ENCODE measurements at places on chromosomes 1 and 21.

- no peak for DNase-seq
Measured at GRCh38 chr1:159121526-159121925, 45.0 kb upstream of the AIM2 start.

DNA sequence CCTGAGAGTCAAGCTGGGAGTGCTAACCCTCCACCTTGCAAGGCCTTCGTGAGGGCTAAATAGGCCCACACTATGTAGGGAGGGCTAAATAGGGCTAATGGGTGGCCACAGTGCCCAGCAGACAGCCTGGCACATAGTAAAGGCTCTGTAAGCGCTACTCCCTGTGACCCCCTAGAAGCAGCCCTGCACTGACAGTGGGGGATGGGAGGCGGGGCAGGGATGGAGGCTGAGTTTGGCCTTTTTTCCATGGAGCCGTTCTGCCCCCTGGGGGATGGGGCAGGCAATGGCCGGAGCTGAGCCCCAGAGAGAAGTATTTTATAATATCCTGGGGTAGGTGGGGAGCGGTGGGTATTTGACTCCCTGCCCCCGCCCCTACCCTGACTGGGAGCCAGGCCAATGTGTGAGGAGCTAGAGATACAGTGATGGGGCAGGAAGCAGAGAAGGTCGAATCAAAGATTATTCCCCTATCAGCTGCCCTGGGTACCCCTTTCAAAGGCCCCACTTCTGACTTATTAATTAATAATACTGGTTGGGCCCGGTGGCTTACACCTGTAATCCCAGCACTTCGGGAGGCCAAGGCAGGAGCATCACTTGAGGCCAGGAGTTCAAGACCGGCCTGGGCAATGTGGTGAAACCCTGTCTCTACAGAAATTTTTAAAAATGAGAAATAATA, 42.3 kb downstream of the LACTBL1 start:
- DNase-seq = no peak

DNA sequence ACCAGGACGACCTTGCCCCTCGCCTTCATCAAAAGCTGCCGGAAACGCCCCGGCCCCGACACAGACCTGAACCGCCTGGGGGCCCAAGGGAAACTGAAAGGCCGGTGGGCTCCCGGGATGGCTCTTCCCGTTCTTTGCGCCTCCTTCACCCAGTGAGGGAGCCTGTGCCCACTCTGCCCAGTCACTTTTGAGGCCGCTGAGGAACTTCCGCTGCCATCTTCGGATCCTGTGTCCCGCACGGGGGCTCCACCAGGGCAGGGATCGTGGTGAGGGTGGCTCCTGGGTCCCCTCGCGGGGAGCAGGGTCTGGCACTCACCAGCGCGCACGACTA, 104.0 kb downstream of the PPIAL4G start:
- DNase-seq = no peak

DNA sequence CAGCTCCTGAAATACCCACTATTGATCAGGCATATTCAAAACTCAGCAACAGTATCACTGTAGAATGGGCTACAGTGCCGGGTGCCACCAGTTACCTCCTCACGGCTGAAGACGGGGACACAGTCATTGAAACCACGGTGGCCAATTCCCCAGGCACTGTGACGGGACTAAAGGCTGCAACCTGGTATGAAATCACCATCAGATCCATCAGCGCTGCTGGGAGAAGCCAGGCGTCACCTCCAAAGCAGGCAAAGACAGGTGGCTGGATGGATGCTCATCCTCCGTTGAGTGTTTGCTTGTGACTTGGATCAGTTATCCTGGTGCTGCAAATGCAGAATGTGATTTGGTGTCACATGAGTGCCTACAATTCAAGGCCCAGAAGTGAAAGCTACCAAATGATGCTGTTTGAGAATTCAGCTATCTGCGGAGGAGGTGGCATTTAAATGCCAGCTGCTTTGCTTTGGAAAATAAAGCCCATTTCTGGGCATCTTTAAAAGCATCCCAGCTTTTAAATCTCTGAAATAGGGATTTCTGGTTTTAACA, 5.1 kb downstream of the FNDC7 start:
- no peak for DNase-seq

DNA sequence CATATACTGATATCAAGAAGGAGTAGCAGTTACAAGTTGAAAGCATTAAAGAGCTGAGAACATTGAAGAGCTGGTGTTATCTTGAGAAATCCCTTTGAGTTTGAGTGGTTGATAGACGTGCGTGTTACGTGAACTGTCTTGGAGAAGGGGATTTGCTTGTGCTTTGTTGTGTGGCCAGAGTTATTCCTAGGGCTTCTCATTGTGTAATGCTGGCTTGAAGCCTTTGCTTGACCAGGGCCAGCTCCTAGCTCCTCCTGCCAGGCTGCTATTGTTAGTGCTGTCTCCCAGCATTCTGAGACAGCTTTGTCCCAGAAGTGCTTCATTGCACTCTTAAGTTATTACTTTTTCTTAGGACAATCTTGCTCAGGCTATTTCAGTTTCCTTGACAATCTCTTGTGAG, 116.2 kb upstream of the KCNK2 start:
- DNase-seq = no peak

- no peak for DNase-seq
Measured at GRCh38 chr1:13762642-13763041, 62.7 kb downstream of the PRDM2 start.

- no peak for DNase-seq
Measured at GRCh38 chr1:217078078-217078690, 355.0 kb upstream of the ESRRG start.

DNA sequence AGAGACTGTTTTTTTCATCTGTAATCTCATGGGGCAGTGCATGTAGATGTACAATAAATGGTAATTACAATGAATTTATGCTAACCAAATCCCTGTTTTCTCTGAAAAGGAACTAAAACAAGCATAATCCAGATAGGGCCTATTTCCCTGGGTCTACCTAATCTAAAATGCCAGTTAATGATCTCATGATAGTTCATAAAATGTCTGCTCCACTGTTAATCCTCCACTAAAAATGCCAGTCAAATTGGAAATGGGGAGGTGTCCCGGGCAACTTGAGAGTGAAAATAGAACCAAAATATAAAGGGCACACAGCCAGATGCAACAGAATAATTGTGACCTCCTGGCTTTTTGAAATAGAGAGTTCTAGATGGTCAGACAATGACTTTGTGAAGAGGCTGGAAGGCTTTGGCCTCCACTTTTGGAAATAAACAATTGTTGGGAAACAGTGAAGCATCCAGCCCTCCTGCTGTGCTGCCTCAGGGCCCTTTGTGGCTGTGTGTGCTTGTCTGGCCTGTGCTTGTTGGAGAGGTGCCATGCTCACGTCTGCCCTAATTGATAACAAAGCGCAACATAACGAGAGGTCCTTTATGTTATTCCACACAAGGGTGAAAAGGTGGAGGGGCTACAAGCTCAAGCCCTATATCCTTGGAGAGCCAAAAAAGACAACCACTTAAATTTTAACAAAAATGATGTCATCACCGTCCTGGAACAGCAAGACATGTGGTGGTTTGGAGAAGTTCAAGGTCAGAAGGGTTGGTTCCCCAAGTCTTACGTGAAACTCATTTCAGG, 97.7 kb downstream of the ATP5PO start:
- no peak for DNase-seq

GRCh38 chr1:219564109-219564508, 48.8 kb downstream of the ZC3H11B start:
- no peak for DNase-seq

- no peak for DNase-seq
Measured at GRCh38 chr1:116138277-116138792, 27.1 kb downstream of the MAB21L3 start.

- DNase-seq = no peak
Measured at GRCh38 chr1:115453666-115454065, 115.6 kb upstream of the NGF start.

GRCh38 chr1:7389906-7390603, 381.0 kb upstream of the VAMP3 start:
- DNase-seq = no peak

DNA sequence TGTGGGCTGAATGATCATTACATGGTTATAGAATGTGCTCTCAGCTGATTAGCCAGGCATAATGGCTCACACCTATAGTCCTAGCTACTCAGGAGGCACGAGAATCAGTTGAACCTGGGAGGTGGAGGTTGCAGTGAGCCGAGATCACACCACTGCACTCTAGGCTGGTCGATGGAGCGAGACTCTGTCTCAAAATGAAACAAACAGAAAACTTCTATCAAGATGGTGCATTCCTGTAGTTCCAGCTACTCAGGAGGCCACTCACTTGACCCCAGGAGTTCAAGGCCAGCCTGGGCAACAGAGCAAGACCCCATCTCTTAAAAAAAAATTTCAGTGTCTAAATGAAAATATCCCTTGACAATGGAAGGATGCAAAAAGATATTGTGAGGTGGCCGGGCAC, 10.9 kb downstream of the TIMM17A start:
- no peak for DNase-seq

GRCh38 chr1:167401260-167401873, 117.0 kb downstream of the CD247 start:
- peak; percentile 22 for DNase-seq

GRCh38 chr1:213883618-213884017, 104.2 kb upstream of the PROX1 start:
- DNase-seq = no peak

DNA sequence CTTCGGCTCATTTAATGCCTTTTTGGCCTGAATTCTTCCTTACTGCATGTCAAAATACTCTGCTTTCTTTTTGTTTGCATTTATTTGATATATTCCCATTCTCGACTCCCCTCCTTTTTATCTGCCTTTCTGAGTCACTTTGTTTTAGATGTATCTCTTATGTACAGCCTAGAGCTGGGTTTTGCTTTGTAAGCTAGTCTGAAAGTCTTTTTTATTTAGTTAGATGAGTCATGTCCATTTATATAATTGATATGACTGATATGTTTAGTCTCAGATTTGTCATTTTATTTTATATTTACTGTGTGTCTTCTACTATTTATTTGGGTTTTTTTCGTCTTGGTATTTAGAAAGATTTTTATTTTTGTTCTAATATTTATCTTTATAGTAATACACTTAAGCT, 33.6 kb upstream of the GNG5 start:
- DNase-seq = no peak

GRCh38 chr1:157219182-157219581, 81.0 kb upstream of the ETV3 start:
- DNase-seq = no peak

DNA sequence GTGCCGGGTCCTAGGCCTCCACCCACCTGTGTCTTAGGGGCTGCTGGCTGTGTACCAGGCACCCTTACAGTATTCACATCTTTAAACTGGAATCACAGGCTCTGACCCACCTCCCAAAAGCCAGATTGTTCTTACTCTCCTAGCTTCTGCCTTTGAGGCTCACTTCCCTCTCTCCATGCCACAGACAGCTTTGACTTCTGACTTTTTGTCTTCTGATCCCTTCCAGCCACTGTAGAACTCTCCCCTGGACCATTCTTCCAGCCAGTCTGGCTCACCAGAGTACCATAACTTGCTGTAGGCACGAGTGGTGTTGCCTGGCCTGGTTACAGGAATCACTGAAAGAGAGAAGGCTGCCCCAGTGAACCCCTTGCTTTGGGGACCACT, 58.1 kb upstream of the STUM start:
- no peak for DNase-seq

GRCh38 chr21:42503711-42504110, 7.7 kb upstream of the RSPH1 start:
- DNase-seq = no peak

DNA sequence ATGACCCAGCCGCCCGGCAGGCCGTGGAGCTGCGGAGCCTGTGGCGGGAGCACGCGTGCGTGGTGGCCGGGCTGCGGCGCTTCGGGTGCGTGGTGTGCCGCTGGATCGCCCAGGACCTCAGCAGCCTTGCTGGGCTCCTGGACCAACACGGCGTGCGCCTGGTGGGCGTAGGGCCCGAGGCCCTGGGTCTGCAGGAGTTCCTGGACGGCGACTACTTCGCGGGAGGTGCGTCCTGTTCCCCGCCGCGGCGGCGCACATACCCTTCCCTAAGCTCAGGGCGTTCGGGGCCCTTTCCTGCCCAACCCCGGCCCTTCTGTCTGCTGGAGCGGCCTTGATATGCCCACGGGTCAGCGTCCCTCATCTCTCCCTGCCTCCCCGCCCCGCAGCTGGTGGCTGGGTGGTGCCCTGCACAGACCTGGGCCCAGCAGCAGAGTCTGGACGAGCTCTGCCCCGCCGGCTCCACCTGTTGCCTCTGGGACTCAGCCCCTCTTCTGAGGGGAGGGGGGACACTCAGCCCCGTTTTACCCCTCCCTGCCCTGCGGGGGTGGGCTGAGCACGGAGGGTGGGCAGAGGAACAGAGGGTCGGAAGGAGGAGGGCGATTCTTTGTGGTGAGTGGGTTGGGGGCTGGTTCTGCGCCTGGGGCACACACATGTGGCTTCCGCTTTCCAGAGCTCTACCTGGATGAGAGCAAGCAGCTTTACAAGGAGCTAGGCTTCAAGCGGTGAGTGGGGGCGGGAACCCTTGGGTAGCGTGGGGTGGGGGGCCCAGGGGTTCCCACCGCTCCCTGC, 688 bp downstream of the PRXL2B start:
- DNase-seq = no peak

DNA sequence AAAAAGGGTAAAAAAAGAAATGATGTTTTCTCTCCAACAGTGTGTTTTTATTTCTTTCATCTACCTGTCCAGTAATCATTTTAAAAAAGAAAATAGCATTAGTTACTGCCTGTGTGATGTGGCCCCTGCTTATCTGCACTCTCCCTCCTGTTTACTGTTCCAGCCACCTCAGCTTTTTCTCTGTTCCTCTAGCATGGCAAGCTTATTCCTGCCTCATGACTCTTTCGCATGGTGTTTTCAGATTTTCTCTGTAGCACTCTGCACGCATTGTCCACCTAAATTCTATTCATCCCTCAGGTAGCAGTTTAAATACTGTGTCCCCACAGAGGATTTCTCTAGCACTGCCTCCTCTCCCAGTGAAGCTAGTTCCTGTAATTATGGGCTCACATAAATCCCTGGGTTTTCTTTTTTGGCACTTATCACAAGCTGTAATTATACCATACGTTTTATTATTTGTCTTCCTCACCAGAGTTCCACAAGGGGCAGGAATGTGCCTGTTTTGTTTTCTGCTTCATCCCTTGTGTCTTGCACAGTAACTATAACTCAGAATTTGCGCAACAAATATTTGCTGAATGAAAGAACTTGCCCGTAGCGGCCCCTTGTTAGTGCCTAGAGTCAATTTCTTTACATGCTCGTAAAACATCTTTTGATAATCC, 51.4 kb upstream of the LRIG2 start:
- no peak for DNase-seq

DNA sequence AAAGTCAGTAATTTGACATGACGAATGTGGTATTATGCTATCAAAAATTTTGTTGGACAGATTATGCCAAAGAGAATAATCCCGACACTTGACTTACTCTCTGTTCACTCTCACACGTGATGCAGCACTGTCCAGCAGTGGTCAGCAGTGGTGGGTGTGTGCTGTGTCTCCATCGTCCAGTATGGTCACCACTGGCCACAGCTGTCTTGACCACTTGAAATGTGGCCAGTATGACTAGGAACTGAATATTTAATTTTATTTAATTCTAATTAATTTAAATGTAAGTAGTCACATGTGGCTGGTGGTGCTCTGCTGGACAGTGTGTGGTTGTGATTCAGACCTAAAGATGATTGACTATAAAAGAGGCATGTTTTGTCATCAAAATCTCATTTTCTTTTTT, 24.0 kb downstream of the URB2 start:
- DNase-seq = no peak

- no peak for DNase-seq
Measured at GRCh38 chr1:31765041-31765467, 914 bp upstream of the ADGRB2 start.

- DNase-seq = no peak
Measured at GRCh38 chr1:23167353-23168078, 1.1 kb downstream of the LUZP1 start.

Measured in activated CD8-positive, alpha-beta memory T cell treated with anti-CD3 and anti-CD28 coated beads for 1 hour (primary cell).